ENCODE measurements at places on chromosomes 1 and 21.

- no peak for DNase-seq
Measured at GRCh38 chr1:222653178-222653827, 35.4 kb downstream of the MIA3 start.

- DNase-seq = no peak
Measured at GRCh38 chr21:45862543-45863207, 118.9 kb upstream of the COL6A1 start.

GRCh38 chr1:186541003-186541402 is 80.1 kb upstream of the PDC start:
- DNase-seq = no peak

DNA sequence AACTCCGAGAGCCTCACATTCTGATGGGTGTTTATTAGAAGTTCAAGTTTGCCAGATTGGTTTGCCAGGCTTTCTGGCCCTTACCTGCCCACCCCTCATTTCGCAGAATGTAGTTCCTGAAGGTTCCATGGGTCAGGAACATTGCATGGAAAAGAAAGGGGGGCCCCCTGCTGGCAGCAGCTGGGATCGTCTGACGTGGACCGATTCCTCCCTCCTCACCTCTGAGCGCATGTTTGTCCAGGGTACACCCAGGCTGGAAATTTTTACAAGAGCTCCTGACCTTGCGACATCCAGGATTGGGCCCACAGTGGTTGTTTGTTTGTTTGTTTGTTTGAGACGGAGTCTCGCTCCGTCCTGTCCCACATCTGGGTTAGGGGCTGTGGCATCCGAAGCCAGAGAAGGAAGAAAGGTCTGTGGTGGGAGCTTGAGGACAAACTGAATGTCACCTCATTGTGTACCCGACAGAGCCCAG is 126.0 kb upstream of the TMEM51 start:
- no peak for DNase-seq

DNA sequence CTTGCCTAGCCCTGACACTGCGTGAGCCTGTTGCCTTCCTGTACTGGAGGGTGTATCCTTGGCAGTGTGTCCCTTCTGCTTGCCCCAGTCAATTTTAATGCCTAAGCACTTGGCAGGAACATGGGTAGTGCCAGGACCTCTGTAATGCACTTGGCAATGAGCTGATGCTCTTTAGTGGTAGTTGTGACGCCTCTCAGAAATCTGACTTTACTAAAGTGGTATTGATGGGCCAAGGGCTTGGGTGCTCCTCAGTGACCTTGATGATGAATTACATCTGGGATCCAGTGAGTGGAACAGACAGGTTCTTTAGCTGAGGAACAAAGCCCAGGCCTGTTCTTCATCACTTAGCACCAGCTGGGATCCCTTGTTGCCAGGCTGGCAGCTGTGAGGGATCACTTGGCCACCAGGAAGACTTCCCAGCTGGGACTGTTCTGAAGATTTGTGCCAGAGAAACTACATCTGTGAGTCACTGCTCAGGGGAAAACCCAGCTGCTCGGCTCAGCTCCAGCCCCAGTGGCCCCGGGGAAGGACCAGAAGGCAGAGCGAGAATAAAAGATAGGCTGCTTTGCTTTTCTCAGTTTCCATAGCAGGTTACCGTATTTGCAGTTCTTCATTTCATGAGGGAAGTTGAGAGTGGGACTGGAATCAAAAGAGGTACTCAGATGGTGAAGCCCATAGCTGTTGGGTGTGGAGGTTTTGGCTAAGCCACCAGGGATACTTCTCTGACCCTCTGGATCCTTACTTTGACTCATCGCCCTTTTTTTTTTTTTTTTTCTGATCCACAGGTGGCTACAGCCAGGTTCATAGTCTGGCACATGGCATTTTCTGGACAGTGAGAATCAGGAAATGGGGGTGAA is 28.5 kb upstream of the KCNA2 start:
- DNase-seq = no peak

DNA sequence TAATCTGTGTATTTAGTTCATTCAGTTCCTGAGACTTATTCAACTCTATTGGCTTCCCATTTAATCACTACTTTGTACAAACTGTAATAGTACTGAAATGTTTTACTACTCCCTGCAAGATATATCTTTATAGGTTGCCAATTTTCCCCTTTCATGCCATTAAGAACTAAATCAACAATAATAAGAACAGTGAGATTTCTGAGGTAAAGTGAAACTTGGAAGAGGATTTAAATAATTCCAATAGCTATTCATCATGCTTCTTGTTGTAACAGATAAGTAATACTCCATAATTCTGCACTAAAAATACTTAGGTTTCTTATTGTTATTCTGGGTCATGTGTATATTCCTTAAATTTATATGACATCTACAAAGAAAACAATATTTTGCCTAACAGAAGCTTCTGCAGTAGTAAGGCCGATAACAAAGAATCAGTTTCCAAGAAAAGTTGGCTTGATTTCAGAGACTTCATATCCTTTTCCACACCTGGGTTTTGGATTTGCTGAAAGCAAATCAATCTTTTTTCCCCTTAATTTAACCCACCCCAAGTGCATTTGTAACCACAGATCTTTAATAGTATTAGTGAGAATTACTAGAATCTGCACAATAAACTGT is 258.3 kb downstream of the FAF1 start:
- no peak for DNase-seq

DNA sequence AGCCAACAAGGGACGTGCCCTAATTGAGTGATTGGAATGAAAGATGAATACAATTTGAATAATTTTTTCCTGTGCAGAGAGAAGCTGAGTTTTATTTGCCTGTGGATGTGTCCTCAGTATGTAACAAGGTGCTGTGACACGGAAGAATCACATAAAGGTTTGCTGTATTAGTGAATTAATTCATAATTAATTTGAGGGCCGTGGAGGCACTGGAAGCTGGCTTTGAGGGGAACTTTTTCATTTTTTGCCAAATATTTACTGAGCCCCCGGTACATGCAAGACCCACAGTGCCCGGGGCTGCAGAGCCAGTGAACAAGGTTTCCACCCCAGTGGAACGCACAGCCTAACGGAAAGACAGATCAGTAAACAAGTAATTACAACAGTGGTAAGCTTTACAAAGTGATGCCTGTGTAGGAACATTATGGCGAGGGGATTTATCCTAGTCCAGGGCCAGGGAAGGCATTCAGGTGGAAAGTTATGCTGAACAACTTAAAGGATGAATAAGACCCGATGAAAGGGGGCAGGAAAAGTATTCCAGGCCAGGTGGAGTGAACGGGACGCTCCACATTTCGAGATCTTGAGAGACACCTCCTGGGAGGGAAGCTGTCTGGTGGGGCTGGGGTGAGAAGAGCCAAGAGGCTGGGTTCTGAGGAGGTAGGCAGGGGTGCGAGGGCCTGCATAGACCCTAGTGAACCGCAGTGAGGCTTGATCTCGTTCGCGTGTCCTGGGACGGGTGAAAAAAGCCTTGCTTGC is 773 bp upstream of the RCC2 start:
- DNase-seq = no peak

GRCh38 chr1:59990470-59990869 is 63.9 kb upstream of the CYP2J2 start:
- no peak for DNase-seq

DNA sequence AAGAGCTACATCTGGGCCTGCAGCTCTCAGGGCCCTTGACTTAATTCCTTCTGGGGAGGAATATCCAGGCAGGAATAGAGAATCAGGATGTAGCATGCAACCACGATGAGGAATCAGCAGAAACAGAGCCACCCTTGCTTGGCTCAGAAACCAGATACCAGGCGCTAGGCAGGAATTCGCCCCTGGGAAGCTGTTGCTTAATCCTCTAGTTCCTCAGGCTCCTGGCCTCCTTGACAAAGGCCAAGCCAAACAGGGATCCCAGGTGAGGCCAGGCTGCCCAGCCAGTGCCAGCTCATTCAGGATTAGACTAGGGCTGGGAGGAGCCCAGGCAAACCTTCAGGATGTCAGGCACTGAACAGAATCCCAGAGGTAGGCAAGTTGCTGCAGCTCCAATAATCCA is 48.2 kb upstream of the IRF2BP2 start:
- DNase-seq = peak; percentile 18

DNA sequence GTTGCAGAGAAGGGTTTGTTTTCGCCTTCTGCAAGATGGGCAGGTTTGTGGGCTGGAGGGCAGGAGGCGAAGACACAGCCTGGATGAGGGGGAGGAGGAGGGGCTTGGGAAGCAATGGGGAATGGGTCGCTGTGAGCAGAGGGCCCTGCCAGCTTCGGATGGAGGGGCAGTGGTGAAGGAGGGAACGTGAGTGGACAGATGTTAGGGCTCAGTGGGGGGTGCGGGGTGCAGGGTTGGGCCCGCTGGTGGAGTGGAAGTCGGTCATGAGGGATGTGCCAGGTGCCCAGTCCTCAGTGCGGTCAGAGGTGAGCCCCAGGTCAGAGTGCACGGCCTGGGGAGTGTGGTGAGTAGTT is 55.5 kb upstream of the ABCG1 start:
- no peak for DNase-seq

DNA sequence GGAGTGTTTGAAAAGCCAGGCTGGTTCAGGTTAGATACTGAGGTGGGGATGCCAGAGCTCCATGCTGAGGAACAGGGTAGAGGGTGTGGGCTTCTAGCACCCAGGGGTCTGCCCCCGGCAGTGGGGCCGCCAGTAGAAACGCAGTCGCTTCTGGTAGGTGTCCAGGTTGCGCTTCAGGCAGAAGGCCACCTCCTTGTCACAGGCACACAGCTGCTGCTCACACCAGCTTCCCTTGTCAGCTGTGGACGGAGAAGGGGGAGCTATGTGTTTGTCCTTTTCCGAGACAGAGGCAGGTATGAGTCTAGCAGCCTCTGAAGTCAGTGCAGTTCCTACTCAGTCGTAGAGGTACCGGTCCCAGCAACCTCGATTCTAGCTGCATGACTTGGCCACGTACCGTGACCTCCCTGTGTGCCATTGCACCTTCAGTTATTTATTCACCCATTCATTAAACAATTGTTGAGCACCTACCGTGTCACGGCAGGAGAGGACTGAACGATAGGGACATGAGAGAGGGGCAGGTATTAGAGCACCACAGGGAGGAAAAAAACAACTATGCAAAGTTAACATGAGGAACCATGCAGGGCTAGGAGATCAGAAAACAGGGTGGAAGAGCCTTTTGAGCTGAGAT is 5.2 kb downstream of the PLA2G2D start:
- DNase-seq = no peak

GRCh38 chr1:229871078-229871676 is 195.9 kb upstream of the GALNT2 start:
- DNase-seq = no peak

- DNase-seq = no peak
Measured at GRCh38 chr1:17259233-17259873, 10.5 kb downstream of the PADI3 start.

- peak; percentile 18 for DNase-seq
Measured at GRCh38 chr1:100414693-100415497, 62.6 kb downstream of the CDC14A start.

- no peak for DNase-seq
Measured at GRCh38 chr1:184082541-184083415, 31.2 kb downstream of the TSEN15 start.

DNA sequence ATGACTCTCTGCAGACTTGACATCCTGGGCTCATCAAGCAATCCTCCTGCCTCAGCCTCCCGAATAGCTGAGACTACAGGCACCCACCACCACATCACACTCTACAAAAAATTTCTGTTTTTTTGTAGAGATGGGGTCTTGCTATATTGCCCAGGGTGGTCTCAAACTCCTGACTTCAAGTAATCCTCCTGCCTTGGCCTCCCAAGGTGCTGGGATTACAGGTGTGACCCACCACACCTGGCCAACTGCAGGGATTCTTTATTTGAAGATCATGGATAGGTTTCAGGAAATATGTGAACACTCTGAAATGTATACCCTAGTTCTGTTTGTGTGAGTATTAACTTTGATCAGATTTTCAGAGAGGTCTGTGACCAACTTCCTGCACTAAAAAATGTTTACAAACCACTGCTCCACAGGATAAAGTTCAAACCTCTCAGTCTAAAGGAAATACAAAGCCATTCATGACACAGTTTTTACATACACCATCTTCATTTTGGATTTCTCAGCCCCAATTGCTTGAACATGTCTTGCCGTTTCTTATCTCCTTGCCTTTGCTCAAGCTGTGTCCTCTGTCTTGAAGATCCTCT is 252.3 kb upstream of the FGGY start:
- no peak for DNase-seq

GRCh38 chr1:75745276-75745675 is 20.8 kb downstream of the ACADM start:
- no peak for DNase-seq

DNA sequence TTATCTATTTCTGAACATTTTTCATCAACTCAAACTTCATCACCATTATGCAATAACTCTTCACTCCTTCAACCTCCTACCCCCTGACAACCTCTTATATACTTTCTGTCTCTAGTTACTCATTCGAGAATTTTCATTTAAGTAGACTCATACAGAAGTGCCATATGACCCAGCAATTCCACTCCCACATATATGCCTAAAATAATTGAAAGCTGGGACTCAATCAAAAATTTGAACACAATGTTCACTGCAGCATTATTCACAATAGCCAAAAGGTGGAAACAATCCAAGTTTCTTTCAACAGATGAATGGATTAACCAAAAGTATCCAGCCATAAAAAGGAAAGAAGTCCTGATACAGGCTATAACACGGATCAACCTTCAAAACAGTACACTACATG is 24.1 kb downstream of the COL11A1 start:
- no peak for DNase-seq

GRCh38 chr1:164702664-164703063 is 143.7 kb downstream of the PBX1 start:
- no peak for DNase-seq

GRCh38 chr1:9905010-9905409 is 5.1 kb downstream of the CTNNBIP1 start:
- DNase-seq = no peak

DNA sequence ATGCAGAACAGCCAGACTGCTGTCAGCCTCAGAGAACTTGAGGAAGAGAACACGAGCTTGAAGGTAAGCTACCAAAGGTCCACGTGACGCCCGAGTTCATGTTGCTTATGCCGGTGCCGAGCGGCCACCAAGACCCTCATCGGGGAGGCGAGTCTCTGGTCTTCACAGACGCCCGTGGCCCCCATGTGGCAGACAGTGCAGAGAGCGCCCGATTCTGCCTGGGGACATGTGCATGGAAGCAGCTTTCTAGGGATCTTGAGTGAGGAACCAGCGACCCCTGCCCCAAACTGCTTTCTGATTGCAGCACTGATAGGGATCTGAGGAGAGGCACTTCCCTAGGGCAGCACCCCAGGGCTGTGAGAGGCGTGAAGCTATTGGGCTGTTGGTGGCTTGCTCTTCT is 56.3 kb upstream of the DIP2A start:
- DNase-seq = no peak

Data from Kasumi-1 (cell line).